ENCODE measurements at places on chromosomes 1 and 21. TPM values are rescaled to one million over a fixed set of nuclear protein-coding genes. Genes with fewer than 3 reads are reported as not detected.

The LCA5L gene
- 0.36 TPM for total RNA-seq

The OR2M3 gene
- total RNA-seq = not detected

The DAB1 gene
- not detected for total RNA-seq

The RNU1-2 gene
- total RNA-seq = 820 TPM

The LINGO4 gene
- total RNA-seq = not detected

The SLAMF8 gene
- 0.54 TPM for total RNA-seq

The KHDC4 gene
- 68.1 TPM for total RNA-seq

The IRF6 gene
- total RNA-seq = 1.2 TPM

The C1orf185 gene
- total RNA-seq = not detected

The DMRTA2 gene
- total RNA-seq = not detected

The EPHA2 gene
- total RNA-seq = not detected

The DCDC2B gene
- not detected for total RNA-seq

The PARS2 gene
- total RNA-seq = 6.7 TPM

The NES gene
- total RNA-seq = not detected

The WDR64 gene
- total RNA-seq = not detected

The PEAR1 gene
- total RNA-seq = not detected

The INSRR gene
- total RNA-seq = 0.47 TPM

The SYDE2 gene
- 4.8 TPM for total RNA-seq

The KLHL17 gene
- total RNA-seq = 27.8 TPM

The CELA2A gene
- not detected for total RNA-seq

The USP33 gene
- 35.8 TPM for total RNA-seq

The SAMSN1 gene
- 66.7 TPM for total RNA-seq

The MROH7 gene
- total RNA-seq = not detected

The OPRD1 gene
- 0.02 TPM for total RNA-seq

The PTGER3 gene
- total RNA-seq = not detected

The CRYAA gene
- not detected for total RNA-seq

The TNNI3K gene
- total RNA-seq = 0.52 TPM

The TSSK3 gene
- 0.85 TPM for total RNA-seq

The DCLRE1B gene
- 19.3 TPM for total RNA-seq

The DNASE2B gene
- not detected for total RNA-seq

The STK40 gene
- 44.4 TPM for total RNA-seq

The OR10K1 gene
- total RNA-seq = not detected

The SV2A gene
- 9.1 TPM for total RNA-seq

The SLC44A5 gene
- total RNA-seq = 0.22 TPM

The MCOLN3 gene
- 0.29 TPM for total RNA-seq

The MRAP gene
- not detected for total RNA-seq

The SPRR2G gene
- not detected for total RNA-seq

Measured in activated CD8-positive, alpha-beta T cell treated with anti-CD3 and anti-CD28 coated beads for 36 hours (primary cell).